ENCODE measurements at places on chromosomes 11 and 22. TPM values are rescaled to one million over a fixed set of nuclear protein-coding genes. Genes with fewer than 3 reads are reported as not detected.

The MYO18B gene
- total RNA-seq, result not detected

GRCh38 chr11:1793081-1793480 lies 29.4 kb upstream of the CTSD start:
- DNase-seq, result no peak

DNA sequence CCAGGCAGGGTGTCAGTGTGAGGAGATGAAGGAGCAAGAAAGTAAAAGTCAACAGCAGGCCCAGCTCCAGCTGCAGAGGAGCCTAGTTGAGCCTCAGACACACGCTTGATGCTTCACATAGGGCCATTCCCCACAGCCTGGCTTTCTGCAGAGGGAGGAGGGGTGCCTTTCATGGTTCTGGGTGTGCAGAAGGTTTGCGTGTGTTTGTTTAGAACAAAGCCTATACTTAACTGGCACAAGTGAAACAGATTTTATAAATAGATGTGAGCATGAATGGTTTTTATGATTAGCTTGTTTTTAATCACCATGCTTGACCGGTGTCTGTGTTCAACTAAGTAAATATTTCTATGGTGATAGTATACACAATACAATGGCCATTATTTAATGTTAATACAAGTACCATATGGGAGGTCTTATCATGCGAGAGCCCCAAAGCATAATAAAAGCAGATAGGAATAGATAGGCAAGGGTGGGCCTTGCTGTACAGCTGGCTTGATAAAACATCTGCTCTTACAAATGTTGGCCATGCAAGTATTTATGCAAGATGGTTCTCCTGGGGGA lies 290.2 kb downstream of the ETS1 start:
- DNase-seq, result no peak

GRCh38 chr11:86062719-86063118 lies 6.2 kb downstream of the PICALM start:
- no peak for DNase-seq

The HINFP gene
- 13.6 TPM for total RNA-seq

The FGF4 gene
- not detected for total RNA-seq

DNA sequence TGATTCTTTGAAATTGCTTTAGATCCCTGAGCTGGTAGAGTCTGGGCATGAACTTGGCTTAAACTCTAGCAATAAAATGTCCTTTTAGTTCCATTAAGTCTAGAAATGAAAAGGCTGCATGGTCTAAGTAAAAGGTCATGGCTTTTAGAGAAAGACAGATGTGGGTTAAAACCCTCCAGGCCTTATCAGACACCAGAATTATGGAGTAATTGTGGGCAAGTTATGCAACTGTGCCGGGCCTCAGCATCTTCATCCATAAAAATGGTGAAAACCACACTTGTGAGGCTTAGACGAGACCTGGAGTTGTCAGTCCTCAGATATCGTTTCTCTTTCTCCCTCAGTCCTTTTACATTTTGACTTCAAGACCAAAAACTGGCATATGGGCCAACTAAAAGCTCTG lies 597.9 kb upstream of the KIRREL3 start:
- no peak for DNase-seq
